ENCODE measurements at places on chromosomes 3 and 15.

GRCh38 chr3:159624616-159625015 is 364.0 kb upstream of the IL12A start:
- no peak for DNase-seq

DNA sequence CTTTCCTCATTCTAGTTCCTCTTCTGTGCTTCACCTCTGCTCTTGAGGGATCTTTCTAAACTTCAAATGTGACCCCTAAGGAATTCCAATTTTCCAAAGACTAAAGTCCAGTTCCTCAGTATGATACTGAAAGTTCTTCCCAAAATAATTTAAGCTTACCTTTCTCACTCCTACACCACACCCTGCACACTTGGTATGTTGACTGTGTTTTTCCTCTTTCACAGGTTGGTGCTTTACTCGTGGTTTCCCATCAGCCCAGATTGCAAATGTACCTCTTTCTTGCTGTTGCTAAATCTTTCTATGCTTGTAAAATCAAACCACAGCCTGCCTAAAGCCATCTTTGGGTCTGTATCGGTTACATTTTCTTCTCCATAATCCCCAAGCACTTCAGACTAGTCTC is 30.5 kb upstream of the CLDN16 start:
- no peak for DNase-seq

- DNase-seq = peak; percentile 85
Measured at GRCh38 chr3:176521531-176522175, 675.6 kb downstream of the TBL1XR1 start.

DNA sequence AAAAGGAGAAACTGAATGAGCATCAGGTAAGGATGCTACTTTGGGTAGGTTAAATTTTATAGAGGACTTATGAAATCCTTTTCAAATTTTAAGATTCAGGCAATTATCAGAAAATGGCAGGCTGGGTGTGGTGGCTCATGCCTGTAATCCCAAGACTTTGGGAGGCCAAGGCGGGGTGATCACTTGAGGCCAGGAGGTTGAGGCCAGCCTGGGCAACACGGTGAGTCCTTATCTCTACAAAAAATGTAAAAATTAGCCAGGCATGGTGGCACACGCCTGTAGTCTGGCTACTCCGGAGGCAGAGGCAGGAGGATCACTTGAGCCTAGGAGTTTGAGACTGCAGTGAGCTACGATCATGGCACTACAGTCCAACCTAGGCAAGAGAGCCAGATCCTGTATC is 23.1 kb downstream of the DCUN1D1 start:
- no peak for DNase-seq

- DNase-seq = no peak
Measured at GRCh38 chr3:105157766-105158085, 209.0 kb upstream of the ALCAM start.

DNA sequence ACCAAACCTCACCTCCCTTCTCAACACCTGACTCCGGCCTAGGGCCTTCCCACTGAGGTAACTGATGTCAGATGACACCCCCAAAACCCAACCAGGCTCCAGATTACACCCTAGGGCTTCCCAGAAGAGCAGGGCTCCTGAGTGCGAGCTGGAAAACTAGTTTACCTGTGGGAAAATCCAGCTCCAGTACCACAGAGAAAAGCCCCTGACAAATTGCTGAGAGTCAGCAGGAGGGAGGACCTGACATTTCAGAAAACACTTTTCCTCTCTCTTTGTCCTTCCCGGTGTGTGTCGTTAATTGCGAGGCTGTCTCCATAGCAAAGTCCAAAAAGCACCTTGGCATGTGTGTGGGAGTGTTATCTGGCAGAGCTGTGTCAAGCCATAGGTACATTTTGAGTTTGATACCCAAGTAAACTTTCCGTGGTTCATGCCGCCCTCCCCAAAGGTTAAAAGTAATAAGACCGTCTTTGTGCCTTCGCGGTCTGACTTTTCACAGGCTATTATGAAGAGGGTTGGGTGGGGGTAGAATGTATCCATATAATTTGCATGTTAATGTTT is 79.8 kb upstream of the FNDC3B start:
- DNase-seq = no peak

GRCh38 chr3:107689355-107689754 is 166.6 kb downstream of the BBX start:
- no peak for DNase-seq

DNA sequence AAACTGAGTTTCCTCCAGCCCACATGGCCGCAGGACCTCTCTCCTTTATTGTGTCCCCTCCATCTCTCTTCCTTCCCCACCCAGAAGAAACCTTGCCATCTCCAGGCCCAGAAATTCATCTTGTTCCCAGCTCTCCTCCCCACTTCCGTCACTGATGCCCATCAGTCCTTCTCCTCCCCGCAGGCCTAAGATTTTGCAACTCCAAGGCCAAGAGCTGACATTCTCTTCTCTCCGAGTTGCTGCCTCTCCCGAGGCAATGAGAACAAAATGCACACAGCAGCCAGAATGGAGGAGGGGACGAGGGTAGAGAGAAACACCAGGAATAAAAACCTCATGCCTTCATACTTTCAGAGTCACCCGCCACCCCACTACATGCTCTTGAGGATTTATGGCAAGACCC is 526.5 kb upstream of the PROK2 start:
- DNase-seq = no peak

GRCh38 chr3:136835813-136836510 is 17.0 kb downstream of the SLC35G2 start:
- DNase-seq = peak; percentile 20

DNA sequence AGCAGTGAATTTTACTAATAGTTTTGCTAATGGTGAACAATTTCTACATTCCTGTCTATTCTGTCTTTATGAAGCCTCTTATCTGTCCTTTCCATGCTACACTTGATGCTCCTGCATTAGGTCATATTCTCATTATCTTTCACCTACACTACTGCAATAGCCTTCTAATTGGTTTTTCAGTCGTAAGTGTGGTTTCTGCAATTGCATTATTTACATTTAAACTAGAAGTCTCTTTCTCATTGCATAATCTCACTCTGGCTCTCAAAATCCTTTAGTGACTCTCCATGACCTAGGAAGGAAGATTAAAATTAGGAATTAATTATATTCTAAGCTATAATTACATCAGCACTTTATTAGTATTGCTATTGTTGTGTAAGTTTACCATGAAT is 686.5 kb downstream of the IGSF11 start:
- DNase-seq = no peak

DNA sequence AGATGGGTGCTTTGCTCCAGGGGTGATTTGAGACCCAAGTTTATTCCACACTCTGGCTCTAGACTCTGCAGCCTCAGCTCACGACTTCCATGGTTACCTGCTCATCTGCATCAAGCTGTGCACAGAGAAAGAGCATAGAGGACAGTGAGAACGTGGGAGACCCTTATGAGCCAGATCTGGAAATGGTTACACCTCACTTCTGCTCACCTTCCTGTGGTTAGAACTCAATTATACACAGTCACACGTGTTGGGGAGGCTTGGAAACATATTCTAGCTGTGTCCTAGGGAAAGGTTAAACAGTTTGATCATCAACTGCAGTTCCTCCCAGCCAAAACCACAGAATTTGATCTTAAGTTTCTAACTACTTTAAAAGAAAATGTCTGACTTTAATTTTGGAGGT is 1.8 kb downstream of the FETUB start:
- no peak for DNase-seq

DNA sequence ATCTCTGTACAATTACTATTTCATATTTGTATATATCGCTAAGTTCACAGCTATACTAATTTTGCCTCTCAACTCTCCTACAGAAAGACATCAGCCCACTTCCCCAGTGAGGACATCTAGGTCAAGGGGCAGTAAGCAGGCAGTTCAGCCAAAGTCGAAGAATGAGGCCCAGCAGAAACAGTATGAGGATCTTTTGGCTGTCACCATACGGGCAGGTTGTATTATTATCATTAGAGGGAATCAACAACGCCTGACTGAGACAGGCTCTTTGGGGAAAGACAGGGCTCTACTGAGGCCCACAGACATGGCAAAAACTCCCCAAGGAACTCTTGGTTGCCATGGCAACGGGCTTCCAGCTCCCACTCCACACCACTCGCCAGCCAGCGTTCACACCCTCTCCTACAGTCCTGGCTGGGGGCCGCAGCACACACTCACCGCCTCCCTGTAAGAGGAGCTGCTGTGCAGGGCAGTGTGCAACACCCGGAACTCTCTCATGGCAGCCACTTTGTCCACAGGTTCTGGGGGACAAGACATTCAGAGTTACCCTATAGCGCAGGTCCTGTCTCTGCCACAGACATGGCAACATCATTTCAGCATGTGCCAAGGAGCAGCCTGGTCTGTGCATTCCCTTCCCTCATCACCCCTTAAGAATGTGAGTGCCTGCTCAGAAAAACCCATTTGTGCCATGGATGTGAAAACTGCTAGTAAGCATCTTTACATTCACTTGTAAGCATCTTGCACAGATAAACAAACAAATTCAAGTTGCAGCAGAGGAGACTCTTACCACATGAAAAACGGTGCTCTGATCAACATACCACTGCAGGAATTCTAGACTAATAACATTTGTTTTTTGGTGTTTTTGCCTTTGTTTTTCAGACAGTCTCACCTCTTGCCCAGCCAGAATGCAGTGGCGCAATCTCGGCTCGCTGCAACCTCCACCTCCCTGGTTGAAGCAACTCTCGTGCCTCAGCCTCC is 8.8 kb downstream of the UBL7 start:
- no peak for DNase-seq

GRCh38 chr3:195859061-195859845 is 47.5 kb upstream of the MUC4 start:
- DNase-seq = peak; percentile 54

DNA sequence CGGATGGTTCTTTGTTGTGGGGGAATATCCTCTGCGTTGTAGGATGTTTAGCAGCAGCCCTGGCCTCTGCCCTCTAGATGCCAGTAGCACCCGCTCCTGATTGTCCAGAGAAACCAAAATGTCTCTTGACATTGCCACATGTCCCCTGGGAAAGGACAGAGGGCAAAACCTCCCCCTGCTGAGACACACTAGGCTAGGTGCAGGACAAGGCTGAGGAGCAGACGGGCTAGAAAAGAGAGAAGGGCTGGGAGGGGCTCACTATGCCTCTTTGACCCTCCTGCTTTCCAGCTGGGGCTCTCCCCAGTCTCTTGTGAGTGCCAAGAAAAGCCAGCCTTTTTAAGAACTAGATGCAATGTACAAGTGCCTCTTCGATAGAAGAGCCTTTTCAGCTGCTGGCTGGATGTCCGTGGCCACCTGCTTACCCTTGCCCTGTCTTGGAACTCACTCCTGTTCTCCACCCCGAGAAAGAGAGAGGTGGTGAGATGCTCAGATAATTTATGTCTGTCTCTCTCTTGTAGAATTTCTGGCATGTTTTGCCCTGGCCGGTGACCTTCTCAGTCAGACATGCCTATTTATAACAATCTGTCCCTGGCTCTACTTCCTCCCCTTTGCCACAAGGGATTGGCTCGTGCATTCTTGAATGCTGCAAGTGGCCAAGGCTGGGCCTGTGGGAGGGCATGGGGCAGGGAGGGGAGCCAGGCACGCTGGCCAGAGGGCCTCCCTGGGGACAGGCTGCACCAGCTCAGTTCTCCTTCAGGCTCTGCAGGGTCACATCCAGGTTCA is 142.6 kb downstream of the RPLP1 start:
- DNase-seq = no peak

DNA sequence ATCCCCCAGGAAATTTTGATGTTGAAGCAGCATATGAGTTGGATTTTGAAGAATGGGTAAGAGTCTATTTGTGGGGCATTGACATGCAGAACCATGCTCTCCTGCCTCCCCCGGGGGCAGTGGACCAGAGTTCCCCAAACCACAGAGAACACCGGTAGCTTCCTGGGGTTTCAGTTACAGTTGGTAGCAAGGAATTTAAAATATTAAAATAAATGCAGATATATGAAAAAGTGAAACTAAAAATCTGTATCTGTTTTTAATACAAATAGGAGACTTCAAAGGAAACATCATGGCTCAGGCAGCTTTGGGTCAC is 37.4 kb downstream of the SLC9A9 start:
- no peak for DNase-seq

Measured in fibroblast of skin of scalp (primary cell).